ENCODE measurements at places on chromosomes 6 and 20. TPM values are rescaled to one million over a fixed set of nuclear protein-coding genes. Genes with fewer than 3 reads are reported as not detected.

The PRPF6 gene
- total RNA-seq: 77.5 TPM

The TCF15 gene
- total RNA-seq: not detected

The PTCHD4 gene
- total RNA-seq: not detected

The HNF4A gene
- total RNA-seq: not detected

The SPEF1 gene
- 0.49 TPM for total RNA-seq

The PNLDC1 gene
- 0.37 TPM for total RNA-seq

The WFDC2 gene
- total RNA-seq: 1.2 TPM

The ADNP gene
- 72.2 TPM for total RNA-seq

The PCMT1 gene
- total RNA-seq: 86.2 TPM

Measured in activated T-cell treated with anti-CD3 and anti-CD28 coated beads, Interleukin-2, amount 50 U/mL, for 72 hours (primary cell).